Suppressor macrophage treated with lipopolysaccharide for 4 hours (primary cell): ENCODE measurements at places on chromosomes 7 and 10.

GRCh38 chr10:114189700-114190099, 10.5 kb downstream of the TDRD1 start:
- DNase-seq, result no peak

DNA sequence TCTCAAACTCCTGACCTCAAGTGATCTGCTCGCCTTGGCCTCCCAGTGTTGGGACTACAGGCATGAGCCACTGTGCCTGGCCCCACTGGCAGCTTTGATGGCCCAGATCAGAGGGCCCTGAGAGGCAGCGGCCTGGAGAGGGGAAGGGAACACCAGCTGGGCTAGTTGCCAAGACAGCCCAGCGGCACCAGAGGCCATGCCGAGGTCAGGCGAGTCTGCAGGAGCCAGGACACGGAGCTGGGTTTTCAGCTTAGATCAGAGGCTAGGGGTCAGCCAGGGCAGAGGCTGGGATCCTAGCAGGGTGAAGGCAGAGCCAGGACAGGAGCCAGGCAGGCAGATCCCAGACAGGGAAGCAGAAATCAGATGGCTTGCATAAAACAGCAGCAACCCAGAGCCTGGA, 92.9 kb downstream of the MYL10 start:
- DNase-seq, result no peak

DNA sequence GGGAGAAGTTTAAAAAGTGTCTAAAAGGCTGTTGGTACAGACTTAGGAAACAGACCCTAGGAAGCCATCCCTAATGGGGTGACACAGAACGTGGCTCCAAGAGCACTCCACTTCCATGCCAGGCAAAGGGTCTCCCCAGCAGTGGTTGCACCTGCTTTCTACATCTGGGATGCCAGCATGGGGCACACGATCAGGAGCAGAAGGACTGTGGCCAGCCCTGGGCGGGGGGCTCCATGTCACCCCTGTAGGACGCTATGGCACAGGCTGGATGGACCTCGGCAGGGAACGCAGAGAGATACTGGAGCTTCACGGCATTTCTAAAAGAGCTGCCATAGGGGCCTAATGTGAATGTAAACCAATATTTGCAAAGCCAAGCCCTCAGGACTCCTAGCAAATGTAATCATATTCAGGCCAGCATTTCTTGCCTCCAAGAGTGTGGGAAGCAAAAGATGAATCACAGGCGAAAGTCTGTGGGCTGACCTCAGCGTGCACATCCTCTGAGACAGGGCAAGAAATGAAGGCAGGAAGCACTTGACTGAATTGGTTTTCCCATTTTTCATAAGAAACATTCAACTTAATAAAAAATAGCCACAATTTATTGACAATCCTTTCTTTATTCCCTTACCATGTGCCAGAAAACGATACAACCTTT, 93.9 kb downstream of the ATXN7L1 start:
- peak; percentile 79 for DNase-seq

GRCh38 chr7:155257482-155258225, 40.0 kb upstream of the INSIG1 start:
- no peak for DNase-seq

DNA sequence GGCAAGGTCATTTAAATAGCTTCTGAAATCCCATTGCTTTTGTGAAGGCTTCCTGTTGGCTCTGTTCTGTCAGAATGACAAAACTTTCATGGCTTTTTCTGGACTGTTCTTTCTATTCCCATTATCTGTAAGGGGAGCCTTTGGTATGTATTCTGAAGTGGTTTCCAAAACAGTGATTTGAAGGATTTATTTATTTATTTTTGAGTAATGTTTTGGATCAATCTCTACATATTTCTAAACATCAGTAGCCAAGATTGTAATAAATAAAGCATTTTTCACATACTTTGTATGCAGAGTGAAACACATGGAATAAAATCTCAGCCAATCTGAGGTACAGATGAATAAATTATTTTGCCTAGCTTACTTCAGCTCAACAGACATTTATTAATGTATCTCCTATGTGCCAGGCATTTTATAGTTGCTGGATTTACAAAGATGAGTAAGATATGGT, 121.1 kb downstream of the BBS9 start:
- DNase-seq, result no peak

- DNase-seq, result peak; percentile 15
Measured at GRCh38 chr10:16915300-16915699, 98.1 kb upstream of the RSU1 start.

- DNase-seq, result no peak
Measured at GRCh38 chr10:119100434-119101238, 3.3 kb upstream of the DENND10 start.

DNA sequence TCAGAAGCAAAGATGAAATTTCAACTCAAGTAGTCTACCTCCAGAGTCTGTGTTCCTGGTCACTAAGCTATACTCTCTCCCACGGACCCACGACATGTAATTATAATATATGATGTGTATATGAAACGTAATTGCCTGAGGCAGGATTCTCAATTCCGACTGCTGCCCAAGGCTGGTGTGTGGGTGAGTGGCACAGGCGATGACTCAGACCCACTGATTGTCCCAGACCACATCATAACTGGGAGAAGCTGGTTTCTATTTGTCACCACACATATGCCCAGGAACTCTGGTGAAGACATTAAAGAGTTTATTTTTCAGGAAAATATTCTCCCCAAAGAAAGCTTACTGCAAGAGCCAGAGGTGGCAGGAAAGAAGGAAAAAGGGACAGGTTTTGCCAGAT, 219.3 kb downstream of the JAZF1 start:
- DNase-seq, result peak; percentile 45

DNA sequence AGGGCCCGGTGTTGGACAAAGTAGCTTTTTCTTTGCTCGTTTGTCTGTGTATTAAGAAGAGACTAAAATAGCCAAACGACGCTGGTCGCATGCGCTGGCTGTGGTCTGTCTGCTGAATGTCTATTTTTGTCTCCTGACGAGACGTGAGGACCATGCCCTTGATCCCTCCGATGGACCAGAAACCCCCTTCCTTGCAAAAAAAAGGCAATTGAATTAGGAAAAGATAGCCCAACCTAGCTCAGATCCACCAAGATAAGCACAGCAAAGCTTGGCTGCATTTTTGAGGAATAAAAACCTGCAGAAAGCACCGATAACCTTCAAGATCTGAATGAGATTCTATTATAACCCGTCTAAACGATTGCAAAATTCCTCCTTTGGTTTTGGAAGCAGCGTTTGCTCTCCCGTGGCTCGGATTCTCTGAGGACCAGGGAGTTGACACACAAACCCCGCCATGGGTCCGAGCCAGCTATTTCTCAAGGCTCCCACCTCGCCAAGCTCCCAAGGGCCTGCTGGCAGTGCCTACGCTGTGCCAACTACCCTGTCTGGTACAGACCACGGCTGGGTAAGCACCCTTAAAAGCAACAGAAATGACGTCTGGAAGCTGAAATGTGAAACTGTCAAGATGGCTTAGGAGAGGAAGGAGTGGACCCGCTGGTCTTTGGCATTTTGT, 17.7 kb upstream of the TTYH3 start:
- peak; percentile 58 for DNase-seq

DNA sequence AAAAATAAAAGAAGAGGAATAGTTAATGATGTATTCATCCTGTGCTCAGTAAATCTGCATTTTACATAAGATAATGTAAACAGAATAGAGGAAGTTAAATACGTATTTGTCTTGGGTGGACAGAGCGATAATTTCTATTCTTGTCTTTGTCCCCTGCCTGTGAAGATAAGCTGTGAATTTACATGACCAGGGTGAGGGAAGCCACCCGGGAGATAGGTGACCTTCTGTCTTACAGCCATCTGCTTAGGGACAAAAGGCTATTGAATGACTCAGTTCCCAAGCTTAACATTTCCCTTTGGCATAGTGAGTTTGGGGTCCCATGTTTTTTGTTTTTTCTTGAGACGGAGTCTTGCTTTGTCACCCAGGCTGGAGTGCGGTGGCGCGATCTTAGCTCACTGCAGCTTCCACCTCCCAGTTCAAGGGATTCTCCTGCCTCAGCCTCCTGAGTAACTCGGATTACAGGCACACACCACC, 88.7 kb upstream of the KCTD7 start:
- DNase-seq, result no peak

DNA sequence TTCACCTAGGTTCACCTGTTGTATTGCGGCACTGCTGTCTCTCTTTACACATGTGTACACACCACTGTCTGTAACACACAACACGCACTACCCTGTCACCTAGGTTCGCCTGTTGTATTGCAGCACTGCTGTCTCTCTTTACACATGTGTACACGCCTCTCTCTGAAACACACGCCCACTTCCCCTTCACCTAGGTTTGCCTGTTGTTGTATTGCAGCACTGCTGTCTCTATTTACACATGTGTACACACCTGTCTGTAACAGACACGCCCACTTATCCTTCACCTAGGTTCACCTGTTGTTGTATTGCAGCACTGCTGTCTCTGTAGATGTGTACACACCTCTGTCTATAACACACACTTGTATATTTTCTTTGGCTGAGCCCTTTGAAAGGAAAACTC, 51.5 kb downstream of the WDR37 start:
- DNase-seq, result no peak
